ENCODE measurements at places on chromosomes 16 and 17.

DNA sequence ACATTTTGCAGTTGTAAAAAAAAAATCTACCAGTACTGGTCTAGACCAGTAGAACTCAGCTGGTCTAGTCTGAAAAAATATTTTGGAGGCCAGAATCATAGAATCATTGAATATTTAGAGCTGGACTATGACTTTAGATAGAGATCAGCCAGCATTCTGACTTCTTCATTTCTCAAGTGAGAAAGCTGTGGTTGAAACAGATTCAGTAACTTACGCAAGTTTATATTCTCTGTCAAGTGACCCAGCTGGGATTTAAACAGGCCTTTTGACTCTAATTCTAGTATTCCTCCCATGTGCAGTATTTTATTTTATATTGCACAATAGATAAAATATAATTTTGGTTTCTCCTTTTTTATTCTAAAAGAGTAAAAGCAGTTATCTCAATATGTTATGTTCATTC lies 4.9 kb downstream of the TNRC6A start:
- no peak for DNase-seq

DNA sequence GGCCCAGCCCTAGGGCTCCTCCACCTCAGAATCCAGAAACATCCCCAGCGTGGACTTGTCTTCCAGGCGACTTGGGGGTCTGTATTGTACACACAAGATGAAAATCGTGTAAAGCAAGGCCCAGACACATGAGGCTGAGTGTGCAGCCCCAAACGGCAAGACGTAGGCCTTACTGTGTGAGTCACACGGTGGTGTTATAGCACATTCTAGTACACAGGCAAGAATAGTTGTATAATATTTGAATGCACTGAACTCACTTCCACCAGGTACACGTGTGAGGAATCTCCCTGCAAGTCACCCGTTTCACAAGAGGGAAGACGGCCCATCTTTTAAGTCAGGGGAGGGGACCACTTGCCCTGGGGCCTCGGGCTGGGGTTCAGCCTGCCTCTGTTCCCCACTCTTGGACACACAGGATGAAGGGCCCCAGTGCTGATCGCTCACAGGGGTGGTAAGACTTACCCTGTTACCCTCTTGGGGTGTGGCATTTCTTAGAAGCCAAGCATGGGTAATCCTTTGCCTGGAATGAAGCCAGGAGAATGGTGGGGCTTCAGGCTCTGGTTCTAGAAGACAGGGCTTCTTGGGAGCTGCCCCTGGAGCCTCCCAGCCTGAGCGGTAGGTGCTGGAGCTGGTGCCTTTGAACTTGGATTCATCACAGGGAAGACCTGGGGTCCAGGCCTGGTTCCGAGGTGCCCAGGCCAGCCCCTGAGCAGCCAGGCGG lies 71.3 kb downstream of the SREBF1 start:
- no peak for DNase-seq

DNA sequence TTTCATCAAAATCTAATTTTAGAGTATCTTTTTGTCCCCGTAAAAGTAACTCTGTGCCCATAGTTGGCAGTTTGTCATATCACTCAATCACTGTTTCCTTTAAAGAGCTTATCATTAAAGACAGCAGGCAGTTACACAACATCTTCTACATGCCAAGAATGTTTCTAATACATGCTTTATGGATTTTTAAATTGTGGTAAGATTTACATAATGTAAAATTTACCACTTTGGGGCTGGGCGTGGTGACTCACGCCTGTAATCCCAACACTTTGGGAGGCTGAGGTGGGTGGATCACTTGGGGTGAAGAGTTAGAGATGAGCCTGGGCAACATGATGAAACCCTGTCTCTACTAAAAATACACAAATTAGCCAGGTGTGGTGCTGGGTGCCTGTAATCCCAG lies 687.2 kb downstream of the WWOX start:
- DNase-seq: no peak

GRCh38 chr17:80999536-81000333 lies 8.1 kb downstream of the CHMP6 start:
- no peak for DNase-seq

GRCh38 chr17:75778861-75779249 lies 5.8 kb upstream of the UNK start:
- no peak for DNase-seq

GRCh38 chr17:300881-301280 lies 51.7 kb downstream of the RPH3AL start:
- DNase-seq: no peak

GRCh38 chr17:58686980-58687379 lies 4.9 kb downstream of the TEX14 start:
- DNase-seq: no peak

DNA sequence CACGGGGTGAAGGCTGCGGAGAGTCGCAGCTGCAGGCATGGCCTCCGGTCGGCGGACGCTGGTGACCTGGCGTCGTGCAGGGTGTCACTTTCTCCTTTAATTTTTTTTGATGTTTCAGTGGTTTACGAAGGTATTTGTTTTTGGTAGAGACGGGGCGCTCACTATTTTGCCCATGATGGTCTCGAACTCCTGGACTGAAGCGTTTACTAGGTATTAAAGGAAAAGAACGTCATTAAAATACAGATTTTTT lies 17.1 kb downstream of the ZNF213 start:
- no peak for DNase-seq
